ENCODE measurements at places on chromosomes 6 and 20.

DNA sequence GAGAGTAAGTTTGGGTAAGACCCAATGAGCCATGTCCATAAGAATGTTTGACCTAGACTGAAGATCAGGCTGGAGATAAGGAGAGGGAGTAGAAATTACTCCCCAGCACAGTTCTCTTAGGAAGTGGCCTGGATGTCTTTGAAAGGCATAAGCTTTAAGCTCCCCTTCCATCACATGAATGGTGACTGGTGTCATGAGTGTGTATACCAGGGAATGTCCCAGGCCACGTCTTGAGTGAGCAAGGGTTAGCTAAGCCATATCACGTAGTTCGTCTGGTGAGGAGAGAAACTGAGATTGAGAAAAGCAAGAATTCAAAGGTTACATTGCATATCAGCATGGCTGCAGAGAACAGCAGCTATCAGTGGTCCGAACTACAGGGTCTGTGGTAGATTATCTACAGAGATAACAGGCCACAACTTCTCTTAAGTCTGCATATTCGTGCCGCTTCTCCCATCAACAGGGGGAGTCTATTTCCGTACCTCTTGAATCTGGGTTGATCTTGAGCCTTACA, 60.1 kb upstream of the BMP2 start:
- DNase-seq, result no peak

DNA sequence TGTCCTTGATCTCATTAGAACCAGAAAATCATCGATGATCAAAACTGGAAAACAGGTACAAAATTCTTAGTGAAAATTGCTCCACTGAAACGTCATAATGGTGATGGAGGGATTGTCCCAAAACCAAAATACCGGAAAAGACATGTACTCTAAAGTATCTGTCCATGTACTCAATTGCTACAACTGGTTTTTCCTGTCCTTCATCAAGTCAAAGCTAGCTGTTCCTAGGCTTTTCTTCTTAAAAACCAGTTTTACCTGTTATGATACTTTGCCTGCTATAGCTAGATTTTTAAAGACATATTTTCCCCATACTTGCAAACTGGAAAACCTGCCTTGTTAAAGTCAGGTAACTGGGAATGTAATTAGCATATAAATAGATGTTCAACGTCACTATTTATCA, 50.5 kb upstream of the LRRC1 start:
- no peak for DNase-seq

DNA sequence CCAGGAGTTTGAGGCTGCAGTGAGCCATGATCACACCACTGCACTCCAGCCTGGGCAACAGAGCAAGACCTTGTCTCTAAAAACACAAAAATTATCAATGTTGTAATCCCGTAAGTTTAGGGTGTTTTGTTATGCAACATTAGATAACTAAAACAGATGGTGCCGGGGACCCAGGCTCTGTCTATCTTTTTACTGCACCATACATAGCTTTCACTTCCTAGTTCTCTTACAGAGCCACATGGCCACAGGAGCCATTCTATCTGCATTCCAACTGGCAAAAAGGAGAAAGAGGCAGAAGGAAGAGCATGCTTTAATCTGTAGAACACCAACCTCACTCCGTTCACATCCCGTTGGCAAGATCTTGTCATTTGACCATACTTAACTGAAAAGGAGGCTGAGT, 5.4 kb upstream of the TCF15 start:
- DNase-seq, result no peak

DNA sequence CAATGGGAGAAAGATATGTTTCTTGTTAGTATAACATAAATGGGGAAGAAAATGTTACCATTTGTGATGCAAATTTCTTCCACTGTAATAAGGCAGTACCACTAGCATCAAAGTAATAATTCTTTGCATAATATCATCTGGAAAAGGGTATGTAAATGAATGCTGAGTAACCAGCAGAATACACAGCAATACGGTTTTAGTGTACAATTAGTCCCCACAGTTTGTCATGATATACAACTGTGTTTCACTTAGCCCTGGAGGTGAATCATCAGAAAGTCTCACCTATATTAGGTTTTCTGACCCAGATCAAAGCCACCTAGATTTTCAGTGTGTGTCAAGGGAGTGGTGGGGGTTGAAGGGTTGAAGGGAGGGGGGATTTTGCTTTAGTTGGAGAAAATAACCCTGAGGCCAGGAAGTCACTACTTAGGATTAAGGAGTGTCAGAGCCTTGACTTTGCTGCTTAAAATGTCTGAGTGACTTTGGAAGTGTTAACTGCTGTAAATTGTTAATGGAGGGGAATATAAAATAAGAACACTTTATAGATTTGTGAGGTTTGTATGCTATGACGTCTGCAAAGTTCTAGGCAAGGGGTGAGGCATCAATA, 8.6 kb upstream of the MEI4 start:
- DNase-seq, result no peak

GRCh38 chr6:107628878-107629277, 139.0 kb downstream of the SOBP start:
- no peak for DNase-seq

DNA sequence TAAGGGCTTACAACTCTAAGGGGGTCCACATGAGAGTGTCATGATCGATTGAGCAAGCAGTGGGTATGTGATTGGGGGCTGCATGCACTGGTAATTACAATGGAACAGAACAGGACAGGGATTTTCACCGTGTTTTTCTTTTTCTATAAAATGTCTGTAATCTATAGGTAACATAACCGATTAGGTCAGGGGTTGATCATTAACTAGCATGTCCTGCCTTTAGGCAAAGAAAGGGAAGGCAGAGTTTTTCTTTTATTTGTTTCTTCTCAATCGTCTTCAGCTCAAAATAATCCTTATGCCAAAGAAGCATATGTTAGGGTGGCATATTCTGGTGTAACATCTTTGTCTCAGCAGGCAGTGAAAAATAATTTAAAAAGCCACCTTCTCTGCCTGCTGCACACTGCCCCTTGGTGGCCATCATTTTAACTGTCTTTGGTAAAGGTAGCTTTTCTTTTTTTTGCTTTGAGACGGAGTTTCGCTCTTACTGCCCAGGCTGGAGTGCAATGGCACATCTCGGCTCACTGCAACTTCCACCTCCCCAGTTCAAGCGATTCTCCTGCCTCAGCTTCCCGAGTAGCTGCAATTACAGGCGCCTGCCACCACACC, 9.7 kb upstream of the CEP43 start:
- DNase-seq, result peak; percentile 68

DNA sequence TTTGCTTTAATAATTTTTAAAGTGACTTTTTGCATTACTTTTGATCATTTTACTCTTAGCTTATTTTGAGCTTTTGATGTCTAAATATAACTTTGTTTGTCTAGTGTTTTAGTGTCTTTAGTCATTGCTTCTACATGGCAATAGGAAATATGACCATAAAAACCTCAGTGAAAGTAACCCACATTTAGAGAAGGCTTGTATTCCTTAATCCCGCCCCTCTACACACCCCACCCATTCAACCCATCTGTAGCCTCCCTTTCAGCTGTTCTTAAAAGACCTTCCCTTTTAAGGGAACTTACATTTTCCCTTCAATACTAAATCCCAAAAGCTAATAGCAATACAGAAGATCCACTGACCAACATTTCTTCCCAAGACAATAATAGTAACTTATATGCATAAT, 225.4 kb downstream of the LAMA2 start:
- no peak for DNase-seq

DNA sequence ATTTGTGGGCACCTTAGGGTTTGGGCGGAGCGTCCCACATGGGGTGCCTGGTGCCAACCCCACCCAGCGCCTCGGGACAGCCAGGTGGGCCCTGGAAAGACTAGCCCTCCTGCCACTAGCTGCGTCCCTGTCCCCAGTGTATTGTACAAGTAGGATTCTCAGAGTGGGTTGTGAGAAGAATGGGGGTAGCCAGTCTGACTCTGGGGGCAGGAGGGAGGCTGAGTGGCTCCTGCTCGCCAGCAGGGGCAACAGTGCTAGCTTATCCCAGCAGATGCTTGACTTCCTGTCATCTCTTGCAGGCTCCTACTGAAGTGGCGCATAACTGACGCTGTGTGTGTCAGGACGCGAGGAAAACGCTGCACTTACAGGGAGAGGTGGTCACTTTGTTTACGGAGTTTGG, 9.3 kb downstream of the PSMA7 start:
- DNase-seq, result no peak

- DNase-seq, result no peak
These were observed 74.7 kb downstream of the SLC23A2 start for GRCh38 chr20:4926531-4927156.

- DNase-seq, result peak; percentile 15
These were observed 66.7 kb upstream of the TOP1 start for GRCh38 chr20:40961686-40962640.

DNA sequence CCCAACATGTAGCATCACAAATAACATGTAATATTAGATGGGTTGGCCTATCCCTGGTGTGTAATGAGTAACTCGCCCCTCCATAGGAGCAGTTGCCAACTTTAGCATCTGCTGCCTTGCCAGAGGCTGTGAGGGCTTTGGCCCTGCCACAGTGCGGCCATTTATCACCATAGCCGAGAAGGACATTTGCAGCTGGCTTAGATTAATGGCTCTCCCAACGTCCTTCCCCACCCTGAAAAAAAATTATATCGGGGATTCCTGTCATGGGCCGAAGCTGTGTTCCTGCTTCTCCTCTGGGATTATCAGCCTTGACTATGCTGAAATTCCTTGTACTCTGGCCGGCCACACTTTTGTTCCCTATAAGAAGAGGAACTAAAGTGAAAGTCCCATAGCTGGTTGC, 7.6 kb upstream of the ADIG start:
- no peak for DNase-seq

GRCh38 chr20:63538204-63539091, 1.3 kb upstream of the PTK6 start:
- DNase-seq, result peak; percentile 46

- no peak for DNase-seq
These were observed 2.6 kb upstream of the NR2E1 start for GRCh38 chr6:108163267-108163643.

DNA sequence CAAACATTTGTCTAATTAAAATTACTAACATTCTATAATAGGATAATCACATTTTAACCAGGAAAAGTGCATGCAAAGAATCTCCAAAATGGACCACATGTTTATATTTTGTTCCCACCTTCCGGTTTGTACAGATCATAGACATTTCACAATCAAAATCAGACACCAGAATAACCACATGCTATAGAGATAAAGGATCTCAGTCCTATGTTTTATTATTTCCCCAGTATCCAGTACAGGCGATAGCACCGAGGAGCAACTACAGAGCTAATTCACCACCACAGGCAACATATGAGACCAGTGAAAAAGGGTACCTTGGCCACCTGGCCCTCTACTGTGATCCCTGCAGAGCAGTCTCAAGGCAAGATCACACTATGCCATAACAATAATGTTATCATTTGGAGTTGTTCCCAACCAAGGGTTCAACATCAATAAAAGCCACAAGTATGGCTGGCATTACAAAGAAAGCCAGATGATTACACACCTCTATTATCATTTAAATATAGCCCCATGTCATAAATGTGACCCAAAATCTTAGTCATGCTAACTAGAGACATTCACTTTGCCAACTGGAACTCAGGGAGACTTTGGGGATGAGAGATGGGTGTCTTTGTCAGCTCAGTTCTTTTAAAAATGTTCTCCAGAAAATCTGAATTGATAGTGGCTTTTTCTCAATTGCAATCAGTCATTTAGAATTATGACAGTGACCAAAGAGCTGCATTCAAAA, 46.7 kb downstream of the RALGAPA2 start:
- no peak for DNase-seq

DNA sequence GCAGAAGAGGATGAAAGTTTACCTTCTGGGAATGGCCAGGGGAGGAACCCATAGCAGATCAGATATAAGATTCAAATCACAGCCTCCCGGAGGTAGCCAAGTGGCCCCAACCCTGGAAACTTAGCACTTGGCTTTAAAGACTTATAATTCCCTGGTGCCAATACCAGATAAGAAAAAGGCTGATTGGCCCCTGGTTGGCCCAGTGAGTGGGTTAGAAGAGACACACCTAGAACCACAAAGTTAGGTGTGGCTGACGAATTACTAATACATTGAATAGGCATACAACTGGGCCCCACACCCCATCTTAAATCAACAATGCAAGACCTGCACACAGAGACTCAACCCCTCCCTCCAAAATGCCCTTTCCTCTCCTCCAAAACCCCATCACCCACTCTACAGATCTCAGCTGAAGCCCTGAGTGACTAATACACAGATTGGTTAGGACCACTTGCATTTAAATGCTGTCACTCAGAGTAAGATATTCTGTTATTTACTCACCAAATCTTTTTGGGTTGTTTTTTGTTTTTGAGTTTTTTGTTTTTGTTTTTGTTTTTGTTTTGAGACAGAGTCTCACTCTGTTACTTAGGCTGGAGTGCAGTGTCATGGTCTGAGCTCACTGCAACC, 315.4 kb upstream of the JARID2 start:
- no peak for DNase-seq

GRCh38 chr6:158206740-158207421, 38.7 kb downstream of the GTF2H5 start:
- DNase-seq, result no peak

DNA sequence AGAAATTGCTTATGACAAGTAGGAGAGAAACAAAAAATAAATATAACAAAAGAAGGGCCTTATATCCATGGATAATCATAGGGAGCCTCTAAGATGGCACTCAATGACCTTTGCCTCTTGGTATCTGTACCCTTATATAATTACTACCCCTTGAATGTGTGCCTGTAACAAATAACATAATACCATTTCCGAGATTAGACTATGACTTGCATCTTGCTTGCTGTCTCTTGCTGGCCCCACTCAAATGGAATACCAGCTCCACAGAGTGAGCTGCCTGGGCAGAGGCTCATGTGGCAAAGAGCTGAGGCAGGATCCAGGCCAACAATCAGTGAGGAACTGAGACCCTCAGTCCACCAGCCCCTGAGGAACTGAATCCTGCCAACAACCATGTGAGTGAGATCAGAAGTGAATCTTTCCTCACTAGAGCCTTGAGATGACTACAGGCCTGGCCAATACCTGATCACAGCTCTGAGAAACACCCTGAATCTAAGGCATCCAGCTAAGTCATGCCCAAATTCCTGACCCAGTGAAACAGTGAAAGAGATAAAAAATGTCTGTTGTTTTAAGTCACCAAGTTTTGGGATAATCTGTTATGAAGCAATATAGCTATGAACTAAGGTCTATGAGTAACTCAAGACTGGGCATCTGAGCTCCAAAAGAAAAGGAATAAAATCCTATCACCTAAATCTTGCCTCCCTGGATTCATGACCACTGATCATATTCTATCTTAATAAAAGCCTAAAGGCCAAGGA, 5.5 kb downstream of the KATNA1 start:
- DNase-seq, result no peak

DNA sequence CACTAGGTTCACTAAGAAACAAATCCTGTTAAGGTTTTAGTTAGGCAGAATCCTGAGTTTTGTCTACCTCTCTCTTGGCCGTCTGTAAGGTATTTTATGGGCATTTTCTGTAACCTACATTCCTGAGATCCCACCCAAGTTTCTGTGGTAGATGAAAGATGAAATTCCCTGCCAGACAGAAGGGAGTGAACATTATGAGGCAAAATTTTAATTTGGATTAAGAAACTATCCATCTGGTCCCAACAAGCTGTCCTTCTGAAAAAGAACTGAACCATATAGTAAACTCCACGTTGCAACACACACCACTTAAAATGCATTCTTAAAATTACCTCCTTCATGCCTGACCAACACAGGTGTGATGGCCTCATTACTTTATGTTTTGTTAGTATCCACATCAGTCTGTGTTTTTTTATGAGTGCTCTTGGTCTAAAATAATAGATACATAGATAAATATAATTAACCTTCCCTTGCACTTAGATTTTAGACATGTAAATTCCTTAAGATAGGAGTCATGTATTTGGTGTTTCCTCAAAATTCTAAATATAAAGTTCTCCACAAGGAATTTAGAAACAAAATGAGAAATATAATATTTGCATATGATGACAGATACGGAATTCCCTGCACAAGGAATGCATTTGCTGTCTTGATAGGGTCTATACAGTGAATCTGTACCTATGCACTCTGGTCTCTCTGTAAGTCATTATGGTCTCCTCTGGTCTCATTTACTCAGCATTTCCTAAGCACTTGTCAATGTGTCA, 86.5 kb downstream of the CHD6 start:
- no peak for DNase-seq
